Pancreas (tissue), 10 donors: ENCODE measurements at places on chromosomes 16 and 17. TPM values are rescaled to one million over a fixed set of nuclear protein-coding genes. Genes with fewer than 3 reads are reported as not detected.
A peak's percentile ranks its signal among the peaks of the same experiment; 100 is the strongest.

GRCh38 chr17:50547736-50548083 is 736 bp downstream of the SPATA20 start:
- no peak for DNase-seq
- H3K4me3 ChIP-seq = peak overlapping the region; percentile 60
- H3K36me3 ChIP-seq = peaks cover 4% of the 10 kb centered on the region
- peaks cover 7% of the 10 kb centered on the region for H3K4me1 ChIP-seq

GRCh38 chr16:85845266-85845665 is 45.8 kb downstream of the COX4I1 start:
- H3K4me3 ChIP-seq = no peak overlapping the region
- H3K27me3 ChIP-seq = no peaks in the 10 kb centered on the region
- no peak overlapping the region for H3K27ac ChIP-seq
- DNase-seq = no peak
- no peaks in the 10 kb centered on the region for H3K36me3 ChIP-seq

- no peaks in the 10 kb centered on the region for H3K4me1 ChIP-seq
- no peak overlapping the region for H3K4me3 ChIP-seq
- H3K36me3 ChIP-seq = peaks cover 32% of the 10 kb centered on the region
- DNase-seq = no peak
- H3K27ac ChIP-seq = no peak overlapping the region
Observed at GRCh38 chr16:70331588-70332358, 14.9 kb upstream of the DDX19A start.

GRCh38 chr17:82943751-82944150 is 103.9 kb upstream of the ZNF750 start:
- H3K27me3 ChIP-seq = no peaks in the 10 kb centered on the region
- H3K4me1 ChIP-seq = no peaks in the 10 kb centered on the region
- peak; percentile 23 for DNase-seq
- H3K27ac ChIP-seq = no peak overlapping the region
- H3K36me3 ChIP-seq = no peaks in the 10 kb centered on the region

DNA sequence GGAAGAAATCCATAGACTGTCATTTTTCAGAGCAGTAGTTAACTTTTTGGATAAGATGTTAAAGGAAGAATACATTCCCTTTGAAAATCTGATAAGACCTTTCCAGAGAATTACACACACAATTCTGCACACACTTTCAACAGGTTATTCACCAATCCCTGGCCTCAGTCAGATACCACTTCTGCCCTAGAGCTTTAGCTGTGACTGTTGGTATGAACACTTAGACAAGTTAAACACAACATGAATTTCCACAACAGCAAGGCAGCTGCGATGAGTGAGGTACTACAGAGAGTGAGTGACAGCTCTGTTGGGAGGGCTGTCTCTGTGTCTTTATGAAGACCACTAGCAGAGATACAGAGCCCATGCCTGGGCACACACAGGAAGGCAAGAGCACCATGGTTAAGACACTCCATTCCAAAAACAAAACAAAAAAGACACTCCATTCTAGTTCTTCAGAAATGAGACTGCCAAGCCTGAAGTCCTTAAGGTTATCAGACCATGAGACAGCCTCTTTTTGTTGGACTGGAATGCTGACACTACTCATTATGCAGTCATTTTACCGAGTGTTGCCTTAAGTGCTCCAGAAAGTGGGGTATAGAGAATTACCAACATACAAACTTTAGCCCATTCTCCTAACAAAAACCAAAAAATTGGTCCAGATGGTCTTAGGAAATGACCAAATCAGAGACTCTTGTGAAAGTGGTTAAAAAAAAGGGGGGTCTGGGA is 42.4 kb downstream of the TOM1L2 start:
- no peak for DNase-seq
- H3K36me3 ChIP-seq = no peaks in the 10 kb centered on the region
- no peaks in the 10 kb centered on the region for H3K27me3 ChIP-seq
- peaks cover 17% of the 10 kb centered on the region for H3K4me1 ChIP-seq

- no peak overlapping the region for H3K4me3 ChIP-seq
- H3K27me3 ChIP-seq = no peaks in the 10 kb centered on the region
- DNase-seq = no peak
- H3K36me3 ChIP-seq = peaks cover 19% of the 10 kb centered on the region
- peaks cover 50% of the 10 kb centered on the region for H3K4me1 ChIP-seq
- peak overlapping the region; percentile 79 for H3K27ac ChIP-seq
Observed at GRCh38 chr17:46045639-46046038, 46.6 kb downstream of the STH start.

- no peak overlapping the region for H3K4me3 ChIP-seq
- no peaks in the 10 kb centered on the region for H3K27me3 ChIP-seq
- no peak overlapping the region for H3K27ac ChIP-seq
- H3K36me3 ChIP-seq = no peaks in the 10 kb centered on the region
- no peaks in the 10 kb centered on the region for H3K4me1 ChIP-seq
Observed at GRCh38 chr16:87560428-87561199, 41.7 kb upstream of the JPH3 start.

- H3K27me3 ChIP-seq = no peaks in the 10 kb centered on the region
- no peak overlapping the region for H3K4me3 ChIP-seq
- no peaks in the 10 kb centered on the region for H3K36me3 ChIP-seq
- peak overlapping the region; percentile 70 for H3K27ac ChIP-seq
Observed at GRCh38 chr17:57370037-57370581, 113.8 kb downstream of the MSI2 start.

DNA sequence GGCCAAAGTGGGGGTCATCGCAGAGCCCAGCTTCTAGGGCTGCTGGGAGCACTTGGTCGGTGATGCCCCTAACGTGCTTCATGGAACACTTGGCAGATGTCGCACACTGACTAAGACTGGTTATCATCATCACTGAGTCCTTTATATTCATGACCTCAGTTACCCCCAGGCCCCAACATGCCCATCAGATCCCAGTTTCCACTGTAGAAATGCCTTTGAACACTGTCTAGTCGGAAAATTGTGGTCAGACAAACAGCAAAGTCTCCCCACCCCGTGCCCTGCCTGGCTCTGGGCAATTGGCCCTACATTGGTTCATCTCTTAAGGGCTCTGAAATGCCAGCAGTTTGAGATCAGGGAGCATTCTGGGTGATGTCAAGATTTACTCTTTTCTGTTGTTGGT is 51.3 kb downstream of the NKD1 start:
- no peak for DNase-seq
- H3K4me3 ChIP-seq = no peak overlapping the region
- peaks cover 2% of the 10 kb centered on the region for H3K4me1 ChIP-seq
- H3K36me3 ChIP-seq = no peaks in the 10 kb centered on the region
- H3K27ac ChIP-seq = no peak overlapping the region

Gene TEKT1
- 0.28 TPM for total RNA-seq
